ENCODE measurements at places on chromosomes 3 and 15.

- peak; percentile 52 for DNase-seq
Observed at GRCh38 chr3:181712553-181713279, 991 bp downstream of the SOX2 start.

DNA sequence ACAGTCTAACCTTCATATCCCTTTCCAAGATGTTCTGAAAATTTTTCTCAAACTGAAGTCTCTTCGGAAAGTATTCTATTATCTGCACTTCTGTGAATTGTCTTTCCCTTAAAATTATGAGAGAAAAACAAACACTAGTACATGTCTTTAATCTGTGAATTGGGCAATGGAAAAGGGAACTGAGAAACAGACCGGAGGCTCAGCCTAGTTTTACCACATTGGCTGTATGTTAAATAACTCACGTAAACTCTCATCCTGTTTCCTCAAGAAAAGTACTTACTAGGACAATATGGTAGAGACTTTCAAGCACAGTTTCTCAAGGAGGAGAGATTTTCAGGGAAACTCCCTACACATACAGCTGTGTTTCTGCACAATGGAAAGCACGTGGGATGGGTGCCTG, 982.2 kb upstream of the SEMA6D start:
- DNase-seq, result no peak

DNA sequence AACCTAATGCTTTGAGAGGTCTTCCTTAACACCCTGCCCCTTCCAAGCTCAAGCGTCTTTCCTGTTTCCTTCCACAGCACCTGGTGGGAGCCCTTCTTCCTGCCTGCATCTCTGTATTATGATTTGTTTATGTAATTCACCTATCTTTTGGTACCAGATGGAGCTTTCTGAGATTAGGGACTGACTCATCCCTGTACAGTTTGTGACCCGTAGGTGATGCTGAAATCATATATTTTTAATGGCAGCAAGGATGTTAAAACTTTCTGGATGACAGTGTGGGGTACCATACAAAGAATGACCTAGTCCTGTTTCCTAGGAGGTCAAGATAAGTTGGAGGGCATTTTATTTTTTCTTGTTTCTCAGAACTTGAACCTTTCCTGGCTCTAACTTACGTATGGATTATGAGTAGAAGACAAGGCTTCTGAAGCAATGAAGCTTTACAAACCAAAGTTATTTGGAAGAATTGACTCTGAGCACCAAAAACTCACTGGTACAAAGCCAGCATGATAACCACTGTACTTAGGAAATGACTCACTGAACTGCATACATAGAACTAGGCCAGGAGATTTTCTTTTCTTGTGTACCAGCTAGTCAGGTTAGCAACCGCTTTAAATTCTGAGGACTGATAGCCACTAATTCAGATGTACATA, 46.6 kb downstream of the HHLA2 start:
- DNase-seq, result no peak

- DNase-seq, result no peak
Observed at GRCh38 chr15:94305133-94305532, 73.8 kb downstream of the MCTP2 start.

GRCh38 chr3:127207727-127208482, 15.0 kb downstream of the PRR23E start:
- no peak for DNase-seq

DNA sequence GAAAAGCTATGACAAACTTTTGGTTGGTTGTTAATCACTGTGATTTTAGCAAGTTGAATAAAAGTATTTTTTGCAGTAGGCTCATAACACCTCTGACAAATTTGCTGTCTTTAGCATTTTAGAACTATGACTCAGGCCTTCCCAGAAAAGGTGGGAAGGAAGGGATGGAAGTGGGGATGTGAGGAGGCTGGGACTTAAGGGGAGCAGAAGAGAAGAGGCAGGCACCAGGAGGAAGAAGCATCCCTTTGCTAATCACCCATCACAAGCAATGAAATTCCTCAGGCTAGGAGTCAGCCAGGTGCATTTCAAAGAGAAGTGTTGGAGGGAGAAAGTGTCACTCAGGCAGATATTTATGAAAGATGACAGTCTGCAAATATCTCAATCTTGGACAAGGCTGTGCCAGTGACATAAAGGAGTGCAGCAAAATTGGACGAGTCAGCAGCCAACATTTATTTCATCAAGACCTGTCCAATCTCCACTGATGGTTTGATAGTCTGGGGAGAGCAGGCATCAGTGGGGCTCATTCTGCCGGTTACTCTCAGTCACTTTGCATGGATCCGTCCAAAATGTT, 337.3 kb upstream of the ARRDC4 start:
- DNase-seq, result no peak

DNA sequence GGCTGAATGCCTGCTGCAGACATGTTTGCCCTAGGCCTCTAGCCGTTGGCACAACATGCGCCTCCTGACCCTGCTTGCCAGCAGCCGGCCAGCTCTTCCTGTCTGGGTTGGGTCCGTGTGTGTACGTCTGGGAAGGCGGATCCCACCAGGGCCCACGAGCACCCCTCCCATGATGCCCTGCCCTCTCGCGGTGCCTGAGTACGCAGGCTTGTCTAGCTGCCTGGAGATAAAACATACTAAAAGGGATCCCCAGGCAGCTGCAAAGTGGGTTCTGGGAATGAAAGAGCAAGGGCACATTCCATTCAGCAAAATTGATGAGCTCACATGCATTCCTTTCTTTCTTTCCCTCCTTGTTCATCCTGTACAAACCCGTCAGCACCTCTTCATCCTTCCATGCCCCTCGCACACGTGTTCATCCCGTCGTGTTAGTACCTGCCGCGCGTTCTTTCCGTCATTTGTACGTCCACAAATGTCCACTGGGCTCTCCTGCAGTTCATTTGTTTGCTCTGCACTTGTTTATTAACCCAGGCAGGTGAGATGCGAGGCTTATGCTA, 74.3 kb downstream of the FBLN2 start:
- peak; percentile 9 for DNase-seq

GRCh38 chr15:51378406-51378805, 37.0 kb downstream of the GLDN start:
- no peak for DNase-seq

DNA sequence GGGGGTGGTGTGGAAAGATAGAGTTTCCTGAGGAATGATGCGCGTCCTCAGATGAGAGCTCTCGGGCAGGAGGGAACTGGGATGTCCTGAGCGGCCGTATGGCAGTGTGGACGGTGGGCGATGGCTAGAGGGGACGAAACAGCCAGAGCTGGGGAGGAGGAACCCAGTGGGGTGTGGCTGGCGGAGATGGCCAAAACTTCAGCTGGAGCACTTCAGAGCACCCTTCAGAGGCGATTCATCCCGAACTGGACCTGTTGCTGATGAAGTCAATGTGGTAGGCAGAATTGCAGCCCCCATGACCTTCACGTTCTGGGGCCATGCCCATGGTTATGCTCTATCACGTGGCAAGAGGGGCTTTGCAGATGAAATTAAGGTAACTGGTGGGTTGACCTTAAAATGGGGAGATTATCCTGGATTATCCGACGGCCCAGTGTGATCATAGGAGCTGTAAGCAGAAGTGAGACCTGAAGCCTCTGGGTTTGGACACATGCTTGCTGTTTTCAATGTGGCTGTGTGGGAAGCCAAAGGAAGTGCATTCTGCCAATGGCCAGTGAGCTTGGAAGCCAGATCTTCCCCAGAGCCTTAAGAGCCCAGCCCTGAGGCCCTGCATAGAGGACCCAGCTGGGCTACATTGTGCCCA, 52.3 kb downstream of the ATP1B3 start:
- DNase-seq, result no peak

Measured in SHP77 (cell line).